ENCODE measurements at places on chromosomes 5 and 9. TPM values are rescaled to one million over a fixed set of nuclear protein-coding genes. Genes with fewer than 3 reads are reported as not detected.

RC3H2 gene
- 62.7 TPM for total RNA-seq

SH3TC2 gene
- 10.6 TPM for total RNA-seq

TARS1 gene
- 321 TPM for total RNA-seq

LCN10 gene
- not detected for total RNA-seq

GHR gene
- total RNA-seq, result 0.86 TPM

GCNT4 gene
- total RNA-seq, result 1.1 TPM

SPATA31C1 gene
- total RNA-seq, result not detected

MTMR12 gene
- total RNA-seq, result 26.2 TPM

BARHL1 gene
- not detected for total RNA-seq

TSSK1B gene
- 0.57 TPM for total RNA-seq

IL9 gene
- total RNA-seq, result not detected

LURAP1L gene
- 14.6 TPM for total RNA-seq

NR5A1 gene
- not detected for total RNA-seq

SLCO6A1 gene
- 0.14 TPM for total RNA-seq

DPP7 gene
- total RNA-seq, result 58.1 TPM

RANBP3L gene
- total RNA-seq, result under 0.01 TPM

SH3PXD2B gene
- 39.6 TPM for total RNA-seq

ISL1 gene
- not detected for total RNA-seq

BSPRY gene
- not detected for total RNA-seq

SOX30 gene
- total RNA-seq, result not detected

RELL2 gene
- total RNA-seq, result 6.7 TPM

PLAC8L1 gene
- total RNA-seq, result not detected

IFNA21 gene
- not detected for total RNA-seq

NUTM2F gene
- not detected for total RNA-seq

GABRA1 gene
- not detected for total RNA-seq

PCDHGA6 gene
- 4.8 TPM for total RNA-seq

INSYN2B gene
- 4.6 TPM for total RNA-seq

RNF180 gene
- total RNA-seq, result 1.0 TPM

P4HA2 gene
- total RNA-seq, result 168 TPM

CNTNAP3B gene
- total RNA-seq, result 0.57 TPM

TICAM2 gene
- 1.1 TPM for total RNA-seq

ADRA1B gene
- total RNA-seq, result under 0.01 TPM

VCAN gene
- 200 TPM for total RNA-seq

PCDHA11 gene
- 0.57 TPM for total RNA-seq

FBP2 gene
- total RNA-seq, result not detected

PPIP5K2 gene
- total RNA-seq, result 81.5 TPM

DIRAS2 gene
- 0.22 TPM for total RNA-seq

RAB3C gene
- not detected for total RNA-seq

LEAP2 gene
- 0.43 TPM for total RNA-seq

CDKN2A gene
- 16.9 TPM for total RNA-seq

EIF4EBP3 gene
- total RNA-seq, result 1.3 TPM

DRD1 gene
- 0.44 TPM for total RNA-seq

LRRC26 gene
- total RNA-seq, result not detected

CAMK2A gene
- total RNA-seq, result 2.0 TPM

SOHLH1 gene
- not detected for total RNA-seq

EIF4E1B gene
- not detected for total RNA-seq

PCDHB15 gene
- 0.14 TPM for total RNA-seq

PRRX2 gene
- total RNA-seq, result 0.14 TPM

SMIM33 gene
- not detected for total RNA-seq

SVEP1 gene
- 16.2 TPM for total RNA-seq

Data from placental pericyte (primary cell).